ENCODE measurements at places on chromosomes 6 and 20. TPM values are rescaled to one million over a fixed set of nuclear protein-coding genes. Genes with fewer than 3 reads are reported as not detected.

DNA sequence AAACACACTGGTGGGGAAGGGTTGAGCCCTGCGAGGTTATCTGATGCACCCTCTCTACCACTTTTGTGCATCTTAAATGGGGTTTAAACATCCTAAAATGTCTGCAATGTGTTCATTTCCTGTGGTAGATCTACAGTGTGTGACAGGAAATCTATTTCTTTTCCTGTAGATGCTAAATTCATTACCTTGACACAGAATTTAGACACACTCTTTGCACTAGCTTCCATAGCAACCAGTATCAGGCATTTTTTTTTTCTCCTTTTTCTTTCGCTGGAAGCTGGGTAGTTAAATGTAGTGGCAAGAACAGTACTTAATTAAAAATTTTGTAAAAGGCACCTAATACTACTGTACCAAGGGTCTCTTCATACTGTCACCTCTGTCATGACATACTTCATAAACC is 141.1 kb downstream of the RFPL4B start:
- no peak overlapping the region for H3K27ac ChIP-seq
- no peak overlapping the region for H3K4me3 ChIP-seq
- no peaks in the 10 kb centered on the region for H3K27me3 ChIP-seq
- H3K36me3 ChIP-seq, result no peaks in the 10 kb centered on the region
- no peak for DNase-seq
- H3K4me1 ChIP-seq, result no peaks in the 10 kb centered on the region

- no peaks in the 10 kb centered on the region for H3K36me3 ChIP-seq
- peak overlapping the region; percentile 74 for H3K27ac ChIP-seq
- peak; percentile 54 for DNase-seq
- no peaks in the 10 kb centered on the region for H3K27me3 ChIP-seq
- no peak overlapping the region for H3K4me3 ChIP-seq
- peaks cover 33% of the 10 kb centered on the region for H3K4me1 ChIP-seq
Measured at GRCh38 chr6:46996860-46997641, 45.1 kb downstream of the ADGRF1 start.

- H3K4me3 ChIP-seq, result no peak overlapping the region
- no peak for DNase-seq
- H3K4me1 ChIP-seq, result peaks cover under 1% of the 10 kb centered on the region
- no peaks in the 10 kb centered on the region for H3K36me3 ChIP-seq
- no peaks in the 10 kb centered on the region for H3K27me3 ChIP-seq
Measured at GRCh38 chr6:6707143-6707542, 118.6 kb downstream of the LY86 start.

- H3K27me3 ChIP-seq, result no peaks in the 10 kb centered on the region
- H3K4me1 ChIP-seq, result peaks cover 41% of the 10 kb centered on the region
- H3K27ac ChIP-seq, result peak overlapping the region; percentile 23
- DNase-seq, result no peak
Measured at GRCh38 chr6:139577763-139578604, 203.5 kb upstream of the CITED2 start.

- peaks cover 4% of the 10 kb centered on the region for H3K27me3 ChIP-seq
- no peak overlapping the region for H3K4me3 ChIP-seq
- no peak for DNase-seq
- H3K27ac ChIP-seq, result no peak overlapping the region
- H3K4me1 ChIP-seq, result no peaks in the 10 kb centered on the region
- no peaks in the 10 kb centered on the region for H3K36me3 ChIP-seq
Measured at GRCh38 chr20:58790454-58790853, 60.2 kb downstream of the GNAS-AS1 start.

DNA sequence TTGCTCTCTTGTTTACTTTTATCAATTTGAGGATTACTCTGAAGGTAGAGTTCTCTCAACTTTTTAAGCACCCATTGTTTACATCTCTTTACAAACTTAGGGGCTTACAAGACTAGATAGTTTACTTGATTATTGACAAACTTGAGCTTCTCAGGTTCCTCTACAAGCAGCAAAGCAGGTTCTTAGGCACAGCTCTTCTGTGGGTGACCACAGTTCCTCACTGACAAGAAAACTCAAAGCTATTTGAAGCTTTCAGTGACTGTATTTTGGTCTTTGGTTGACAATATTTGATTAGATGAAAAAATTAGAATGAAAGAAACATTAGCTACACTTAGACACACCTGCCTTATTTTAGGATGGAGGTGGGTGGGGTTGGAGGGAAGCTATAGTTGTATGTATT is 327.3 kb upstream of the RUNX2 start:
- no peaks in the 10 kb centered on the region for H3K4me1 ChIP-seq
- H3K27me3 ChIP-seq, result no peaks in the 10 kb centered on the region
- no peak overlapping the region for H3K27ac ChIP-seq
- no peak overlapping the region for H3K4me3 ChIP-seq
- H3K36me3 ChIP-seq, result no peaks in the 10 kb centered on the region

DNA sequence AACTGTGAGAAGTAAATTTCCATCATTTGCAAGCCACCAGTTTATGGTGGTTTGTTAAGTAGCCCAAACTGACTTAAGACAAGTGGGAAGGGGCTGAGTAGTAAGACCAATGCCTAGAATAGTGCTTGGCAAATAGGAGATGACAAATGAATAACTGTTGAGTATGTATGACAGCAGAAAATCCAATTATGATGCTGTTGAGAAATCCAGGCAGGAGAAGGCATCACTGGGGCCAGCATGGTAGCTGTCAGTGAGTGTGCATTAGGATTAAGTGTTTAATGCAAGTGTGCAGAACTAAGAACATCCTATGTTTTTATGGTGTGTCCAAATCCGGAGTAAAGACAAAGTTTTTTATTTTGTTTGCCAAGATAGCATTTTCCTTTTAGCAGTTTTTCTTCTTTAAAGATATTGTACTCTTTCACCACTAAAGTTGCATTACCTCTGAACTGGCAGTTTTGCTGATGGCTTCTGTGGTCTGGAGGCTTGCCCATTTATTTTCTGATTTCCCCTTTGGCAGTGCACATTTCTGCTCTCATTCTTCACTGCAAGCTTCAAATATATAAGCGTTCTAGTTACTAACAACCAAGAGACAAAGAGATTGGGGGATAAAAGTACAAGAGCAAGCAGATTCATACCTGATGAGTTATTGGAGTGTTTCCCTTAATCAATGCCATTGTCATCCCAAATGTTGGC is 289.7 kb downstream of the KCNQ5 start:
- no peaks in the 10 kb centered on the region for H3K36me3 ChIP-seq
- H3K4me1 ChIP-seq, result peaks cover 8% of the 10 kb centered on the region
- H3K27ac ChIP-seq, result no peak overlapping the region
- no peak overlapping the region for H3K4me3 ChIP-seq
- DNase-seq, result no peak

- H3K27ac ChIP-seq, result no peak overlapping the region
- no peaks in the 10 kb centered on the region for H3K27me3 ChIP-seq
- DNase-seq, result no peak
Measured at GRCh38 chr6:3800850-3801591, 48.2 kb upstream of the FAM50B start.

DNA sequence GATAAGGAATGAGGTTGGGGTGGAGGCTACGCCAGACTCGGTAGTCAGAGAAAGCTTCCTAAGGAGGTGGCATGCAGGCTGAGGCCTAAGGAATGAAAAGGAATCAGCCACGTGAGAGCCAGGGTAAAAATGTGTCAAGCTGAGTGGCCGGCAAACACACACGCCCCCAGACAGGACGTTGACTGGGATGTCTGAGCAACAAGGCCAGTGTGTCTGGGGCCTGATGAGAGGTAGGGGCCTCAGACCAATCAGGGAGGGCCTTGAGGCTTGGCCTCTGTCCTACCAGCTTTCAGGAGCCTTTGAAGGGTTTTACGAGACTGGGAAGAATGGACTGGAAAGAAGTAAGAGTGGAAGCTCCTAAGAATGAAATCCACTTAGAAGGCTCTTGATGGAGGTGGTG is 61.0 kb upstream of the PHACTR2 start:
- 0 out of 2 replicates have a peak, but pooled peaks cover 6% of the 10 kb centered on the region for H3K4me1 ChIP-seq
- H3K4me3 ChIP-seq, result no peak overlapping the region
- DNase-seq, result no peak
- no peak overlapping the region for H3K27ac ChIP-seq
- H3K36me3 ChIP-seq, result 0 out of 2 replicates have a peak, but pooled peaks cover 1% of the 10 kb centered on the region

DNA sequence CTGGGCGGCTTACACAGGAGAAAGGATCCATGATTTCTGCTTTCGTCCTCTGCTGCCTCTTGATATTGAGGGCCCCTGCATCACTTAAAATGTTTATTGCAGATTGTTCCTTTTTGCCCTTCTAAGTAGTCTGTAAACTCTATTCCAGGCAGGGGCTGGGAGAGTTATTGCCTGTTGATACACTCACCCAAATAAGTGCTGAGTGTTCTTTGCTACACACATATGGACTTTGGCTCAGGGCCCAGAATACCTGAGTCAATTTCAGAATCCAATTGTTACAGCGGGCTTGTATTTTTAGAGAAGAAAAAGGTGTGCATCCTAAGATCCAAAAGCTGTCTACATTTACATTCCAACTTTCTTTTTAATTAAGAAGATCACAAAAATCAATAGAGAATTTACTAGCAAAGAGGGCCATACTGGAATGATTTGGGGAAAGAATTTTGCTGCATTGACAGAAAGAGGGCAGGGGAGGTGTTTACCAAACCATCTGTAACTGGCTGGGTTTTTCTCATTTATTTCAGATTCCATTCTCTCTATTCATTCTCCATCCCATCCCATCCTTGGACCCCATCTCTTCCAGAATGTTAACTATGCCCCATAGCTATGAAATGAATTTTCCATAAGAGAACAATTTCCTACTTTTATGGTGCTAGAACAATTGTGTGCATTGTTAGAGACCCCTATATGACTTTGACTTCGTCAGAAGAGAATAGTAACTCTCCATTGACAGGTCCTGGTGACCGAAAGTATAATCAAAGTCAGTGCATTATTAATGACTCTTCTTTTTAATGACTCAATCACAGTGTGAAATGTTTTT is 959.9 kb upstream of the FLRT3 start:
- no peak overlapping the region for H3K27ac ChIP-seq
- no peaks in the 10 kb centered on the region for H3K36me3 ChIP-seq
- no peak overlapping the region for H3K4me3 ChIP-seq
- no peak for DNase-seq
- no peaks in the 10 kb centered on the region for H3K4me1 ChIP-seq

The WFDC5 gene
- not detected for total RNA-seq

GRCh38 chr6:80540700-80541099 is 434.2 kb downstream of the BCKDHB start:
- no peak overlapping the region for H3K27ac ChIP-seq
- no peaks in the 10 kb centered on the region for H3K4me1 ChIP-seq
- no peak for DNase-seq
- H3K36me3 ChIP-seq, result no peaks in the 10 kb centered on the region
- no peak overlapping the region for H3K4me3 ChIP-seq

- H3K4me1 ChIP-seq, result no peaks in the 10 kb centered on the region
- H3K36me3 ChIP-seq, result no peaks in the 10 kb centered on the region
- no peak overlapping the region for H3K27ac ChIP-seq
- no peak overlapping the region for H3K4me3 ChIP-seq
- DNase-seq, result no peak
- H3K27me3 ChIP-seq, result no peaks in the 10 kb centered on the region
Measured at GRCh38 chr6:14277405-14277930, 159.9 kb downstream of the CD83 start.

GRCh38 chr20:45701104-45701503 is 734 bp upstream of the WFDC13 start:
- no peaks in the 10 kb centered on the region for H3K36me3 ChIP-seq
- H3K4me1 ChIP-seq, result no peaks in the 10 kb centered on the region
- no peak overlapping the region for H3K4me3 ChIP-seq
- no peak overlapping the region for H3K27ac ChIP-seq
- DNase-seq, result no peak

GRCh38 chr6:25137916-25138232 is 141.3 kb upstream of the CARMIL1 start:
- no peak for DNase-seq
- H3K4me1 ChIP-seq, result no peaks in the 10 kb centered on the region
- H3K4me3 ChIP-seq, result no peak overlapping the region
- H3K27me3 ChIP-seq, result no peaks in the 10 kb centered on the region
- no peak overlapping the region for H3K27ac ChIP-seq
- H3K36me3 ChIP-seq, result no peaks in the 10 kb centered on the region

The LTA gene
- total RNA-seq, result not detected

The IL17F gene
- not detected for total RNA-seq

DNA sequence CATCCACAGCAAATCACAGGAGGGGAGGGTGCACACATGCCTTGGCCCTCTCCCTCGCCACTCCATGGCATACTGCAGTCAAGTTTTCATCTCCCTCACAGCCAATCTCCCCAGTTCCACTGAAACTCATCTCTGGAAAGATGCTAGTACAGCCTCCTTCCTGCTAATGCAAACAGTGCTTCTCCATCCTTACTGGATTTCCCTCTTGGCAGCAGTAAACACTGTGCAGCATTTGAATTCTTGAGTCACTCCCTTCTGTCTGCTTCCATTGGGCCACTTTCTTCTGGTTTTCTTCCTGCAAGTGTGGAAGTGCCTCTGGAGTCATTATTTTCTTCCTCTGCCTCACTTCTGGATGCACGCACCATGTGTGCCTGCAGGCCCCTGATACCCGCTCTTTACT is 460.3 kb downstream of the QKI start:
- DNase-seq, result no peak
- H3K4me1 ChIP-seq, result no peaks in the 10 kb centered on the region
- H3K27me3 ChIP-seq, result no peaks in the 10 kb centered on the region
- H3K4me3 ChIP-seq, result no peak overlapping the region
- H3K27ac ChIP-seq, result no peak overlapping the region
- no peaks in the 10 kb centered on the region for H3K36me3 ChIP-seq

DNA sequence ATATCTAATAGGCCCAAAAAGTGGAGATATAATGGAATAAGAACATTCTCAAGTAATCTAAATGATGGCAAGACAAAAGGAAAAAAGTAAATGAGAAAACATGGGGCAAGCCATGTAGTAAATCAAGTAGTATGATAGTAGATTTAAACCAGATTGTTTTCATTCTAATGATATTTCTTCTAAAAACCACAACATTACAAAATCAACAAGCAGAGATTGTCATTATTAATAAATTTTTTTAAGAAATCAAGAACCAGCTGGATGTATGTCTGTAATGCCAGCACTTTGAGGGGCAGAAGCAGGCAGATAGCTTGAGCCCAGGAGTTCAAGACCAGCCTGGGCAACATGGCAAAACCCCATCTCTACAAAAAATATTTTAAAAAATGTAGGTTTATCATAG is 155.0 kb downstream of the RNGTT start:
- no peak overlapping the region for H3K4me3 ChIP-seq
- no peaks in the 10 kb centered on the region for H3K27me3 ChIP-seq
- no peaks in the 10 kb centered on the region for H3K4me1 ChIP-seq
- DNase-seq, result no peak
- H3K36me3 ChIP-seq, result 0 out of 2 replicates have a peak, but pooled peaks cover 2% of the 10 kb centered on the region

GRCh38 chr20:63963784-63964301 is 5.9 kb downstream of the ZNF512B start:
- no peaks in the 10 kb centered on the region for H3K27me3 ChIP-seq
- peaks cover 27% of the 10 kb centered on the region for H3K36me3 ChIP-seq
- peak; percentile 40 for DNase-seq
- H3K27ac ChIP-seq, result no peak overlapping the region
- H3K4me1 ChIP-seq, result peaks cover 9% of the 10 kb centered on the region

DNA sequence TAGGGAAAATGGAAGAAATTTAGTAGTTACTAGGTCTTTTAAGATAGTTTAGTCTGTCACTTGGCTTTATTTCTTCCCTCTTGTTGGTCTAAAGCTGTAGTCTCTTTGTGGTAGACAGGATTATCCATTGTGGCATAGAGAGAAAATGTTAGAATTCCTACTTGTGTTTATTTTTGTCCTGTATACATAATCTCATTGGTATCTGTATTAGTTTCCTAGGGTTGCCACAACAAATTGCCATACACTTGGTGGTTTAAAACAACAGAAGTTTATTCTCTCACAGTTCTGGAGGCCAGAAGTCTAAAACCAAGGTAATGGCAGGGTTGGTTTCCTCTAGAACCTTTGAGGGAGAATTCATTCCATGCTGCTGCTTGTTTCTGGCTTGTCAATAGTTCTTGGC is 119.4 kb downstream of the ZFAND3 start:
- no peak for DNase-seq
- H3K4me3 ChIP-seq, result no peak overlapping the region
- no peaks in the 10 kb centered on the region for H3K4me1 ChIP-seq
- no peak overlapping the region for H3K27ac ChIP-seq
- H3K27me3 ChIP-seq, result no peaks in the 10 kb centered on the region

All from Caco-2 (cell line).